Naive thymus-derived CD8-positive, alpha-beta T cell (primary cell): ENCODE measurements at places on chromosomes 4 and X. TPM values are rescaled to one million over a fixed set of nuclear protein-coding genes. Genes with fewer than 3 reads are reported as not detected.
A peak's percentile ranks its signal among the peaks of the same experiment; 100 is the strongest.

DNA sequence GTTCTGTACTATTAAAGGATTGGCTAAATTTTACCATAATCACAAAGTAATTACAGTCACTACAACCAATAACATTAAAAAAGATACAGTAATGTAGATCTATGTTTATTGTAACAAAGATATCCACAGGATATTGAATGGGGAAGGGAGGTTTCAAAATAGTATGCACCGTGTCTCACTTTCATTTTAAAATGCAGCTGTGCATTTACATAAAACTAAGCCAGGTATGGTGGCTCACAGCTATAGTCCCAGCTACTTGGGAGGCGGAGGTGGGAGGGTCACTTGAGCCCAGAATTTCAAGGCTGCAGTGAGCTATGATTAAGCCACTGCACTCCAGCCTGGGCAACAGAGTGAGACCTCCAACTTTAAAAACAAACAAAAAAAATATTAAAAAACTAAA lies 8.5 kb downstream of the SRP72 start:
- peaks cover 7% of the 10 kb centered on the region for H3K4me1 ChIP-seq
- no peaks in the 10 kb centered on the region for H3K27me3 ChIP-seq
- H3K27ac ChIP-seq = no peak overlapping the region
- H3K36me3 ChIP-seq = peaks cover 96% of the 10 kb centered on the region
- DNase-seq = no peak

- no peaks in the 10 kb centered on the region for H3K27me3 ChIP-seq
- H3K36me3 ChIP-seq = peaks cover 35% of the 10 kb centered on the region
- H3K4me1 ChIP-seq = no peaks in the 10 kb centered on the region
- no peak overlapping the region for H3K4me3 ChIP-seq
Observed at GRCh38 chrX:23732704-23733103, 10.4 kb downstream of the ACOT9 start.

GRCh38 chr4:186934841-186935443 lies 211.3 kb upstream of the FAT1 start:
- no peak overlapping the region for H3K4me3 ChIP-seq
- H3K4me1 ChIP-seq = no peaks in the 10 kb centered on the region
- H3K27me3 ChIP-seq = no peaks in the 10 kb centered on the region
- H3K27ac ChIP-seq = no peak overlapping the region

GRCh38 chrX:112662559-112663427 lies 16.9 kb downstream of the LHFPL1 start:
- no peak overlapping the region for H3K27ac ChIP-seq
- DNase-seq = no peak
- no peaks in the 10 kb centered on the region for H3K4me1 ChIP-seq
- H3K27me3 ChIP-seq = no peaks in the 10 kb centered on the region
- no peak overlapping the region for H3K4me3 ChIP-seq

DNA sequence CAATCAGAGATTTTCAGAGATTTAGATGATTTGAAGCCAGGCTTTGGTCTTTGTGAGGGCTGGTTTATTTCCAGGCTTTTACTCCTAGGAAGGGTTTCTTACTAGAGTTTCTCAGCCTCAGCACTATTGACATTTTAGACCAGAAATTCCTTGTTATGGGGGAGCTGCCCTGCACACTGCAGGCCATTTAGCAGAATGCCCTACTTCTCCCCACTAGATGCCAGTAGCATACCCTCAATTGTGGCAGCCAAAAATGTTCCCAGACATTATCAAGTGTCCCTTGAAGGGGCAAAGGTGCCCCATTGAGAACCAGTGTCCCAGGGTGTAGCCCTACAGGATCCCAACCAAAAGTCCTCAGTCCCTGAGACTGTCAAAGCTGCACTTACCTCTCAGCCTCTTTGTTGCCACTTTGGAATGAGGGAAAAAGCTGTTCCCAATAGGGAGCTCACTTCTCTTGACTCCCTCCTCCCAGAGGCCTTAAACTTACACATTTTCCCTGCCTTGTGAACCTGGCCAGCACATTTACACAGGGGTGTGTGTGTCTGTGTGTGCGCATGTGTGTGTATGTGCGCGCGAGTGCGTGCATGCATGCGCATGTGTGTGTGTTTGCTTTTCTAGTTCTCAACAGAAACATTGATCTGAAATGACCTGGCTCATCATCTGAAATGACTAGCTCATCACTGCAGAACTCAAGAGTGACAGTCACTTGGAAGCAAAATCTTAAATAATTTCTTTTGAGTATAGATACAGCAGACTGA lies 231.4 kb downstream of the QDPR start:
- peaks cover 13% of the 10 kb centered on the region for H3K27me3 ChIP-seq
- no peaks in the 10 kb centered on the region for H3K4me1 ChIP-seq
- no peaks in the 10 kb centered on the region for H3K36me3 ChIP-seq
- no peak for DNase-seq
- H3K4me3 ChIP-seq = no peak overlapping the region

GRCh38 chr4:110620691-110621327 lies 2.1 kb downstream of the PITX2 start:
- H3K27ac ChIP-seq = no peak overlapping the region
- peak overlapping the region; percentile 73 for H3K4me3 ChIP-seq
- H3K4me1 ChIP-seq = peaks cover 40% of the 10 kb centered on the region
- H3K36me3 ChIP-seq = peaks cover 1% of the 10 kb centered on the region

DNA sequence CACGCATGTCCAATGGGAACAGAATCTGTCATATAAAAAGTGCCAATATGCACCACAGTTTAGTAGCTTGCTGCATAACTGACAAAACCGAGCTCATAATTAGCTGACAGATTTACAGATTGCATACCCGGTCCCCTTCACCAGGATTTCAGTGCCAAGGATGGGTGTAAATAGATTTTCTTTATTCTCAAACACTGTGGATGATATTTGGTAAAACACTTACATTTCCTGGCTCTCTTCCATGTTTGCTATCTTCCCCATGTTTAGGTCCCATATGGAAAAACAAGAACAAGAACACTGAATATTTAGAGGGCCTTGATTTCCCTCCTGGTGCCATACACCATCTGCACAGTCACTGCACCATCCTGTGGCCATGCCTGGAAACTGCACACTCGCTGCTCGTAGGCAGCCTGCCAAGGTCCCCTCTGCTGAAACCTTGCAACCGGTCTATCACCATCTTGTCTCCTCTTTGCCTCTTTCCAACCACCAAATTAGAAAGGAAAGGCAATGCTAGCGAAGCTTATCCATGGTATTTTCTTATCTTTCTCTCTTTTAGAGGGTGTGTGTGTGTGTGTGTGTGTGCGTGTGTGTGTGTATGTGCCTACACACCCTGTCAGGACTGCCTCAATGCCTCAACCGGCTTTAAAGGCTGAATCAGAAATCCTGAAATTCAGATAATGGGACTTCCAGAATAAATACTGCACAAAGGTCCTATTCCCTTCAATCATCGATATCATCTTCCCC lies 124.2 kb upstream of the MBNL3 start:
- no peaks in the 10 kb centered on the region for H3K36me3 ChIP-seq
- H3K27me3 ChIP-seq = peaks cover 3% of the 10 kb centered on the region
- H3K4me1 ChIP-seq = no peaks in the 10 kb centered on the region
- DNase-seq = peak; percentile 25
- H3K4me3 ChIP-seq = no peak overlapping the region

DNA sequence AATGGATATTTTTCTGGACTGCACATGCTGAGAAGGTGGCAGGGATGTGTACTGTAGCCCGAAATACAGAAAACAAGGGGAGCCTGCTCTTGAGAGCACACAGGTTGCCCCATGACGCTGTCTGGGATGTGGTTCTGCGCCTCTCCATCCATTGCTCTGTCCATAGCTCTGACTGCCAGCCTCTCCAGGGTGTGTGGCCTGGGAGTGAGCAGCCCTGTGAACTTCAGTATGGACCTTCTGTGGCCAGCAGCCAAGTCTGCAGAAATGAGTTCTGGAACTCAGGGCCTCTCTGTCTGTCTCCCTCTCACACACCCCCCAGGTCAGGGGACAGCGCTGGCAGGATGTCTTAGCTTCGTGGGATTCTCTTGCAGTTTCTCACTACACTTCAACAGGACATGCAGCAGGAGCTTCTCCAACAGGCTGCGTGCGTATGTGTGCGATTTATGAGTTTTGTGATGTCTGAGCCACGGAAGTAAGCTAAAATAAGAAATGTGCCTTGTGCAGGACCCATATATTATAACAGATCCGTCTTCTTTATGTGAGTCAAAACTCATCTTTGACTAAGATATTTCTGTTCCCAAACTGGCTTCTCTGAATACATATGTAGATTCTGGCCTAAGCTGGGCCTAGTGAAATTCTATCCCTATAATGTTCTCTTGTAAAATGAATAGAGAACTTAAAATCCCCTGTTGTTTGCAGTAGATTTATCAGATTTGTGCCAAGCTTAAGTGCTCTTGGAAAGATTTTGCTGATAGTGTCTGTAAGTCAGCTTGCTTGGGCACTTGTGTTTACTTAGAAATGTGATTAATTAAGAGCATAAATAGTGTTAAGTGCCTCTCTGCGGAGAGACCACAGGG lies 40.0 kb downstream of the PROM1 start:
- H3K27me3 ChIP-seq = no peaks in the 10 kb centered on the region
- H3K4me3 ChIP-seq = no peak overlapping the region
- H3K4me1 ChIP-seq = no peaks in the 10 kb centered on the region
- H3K36me3 ChIP-seq = no peaks in the 10 kb centered on the region

- H3K36me3 ChIP-seq = no peaks in the 10 kb centered on the region
- H3K4me1 ChIP-seq = no peaks in the 10 kb centered on the region
- no peaks in the 10 kb centered on the region for H3K27me3 ChIP-seq
Observed at GRCh38 chrX:39073131-39073530, 271.9 kb downstream of the MID1IP1 start.

DNA sequence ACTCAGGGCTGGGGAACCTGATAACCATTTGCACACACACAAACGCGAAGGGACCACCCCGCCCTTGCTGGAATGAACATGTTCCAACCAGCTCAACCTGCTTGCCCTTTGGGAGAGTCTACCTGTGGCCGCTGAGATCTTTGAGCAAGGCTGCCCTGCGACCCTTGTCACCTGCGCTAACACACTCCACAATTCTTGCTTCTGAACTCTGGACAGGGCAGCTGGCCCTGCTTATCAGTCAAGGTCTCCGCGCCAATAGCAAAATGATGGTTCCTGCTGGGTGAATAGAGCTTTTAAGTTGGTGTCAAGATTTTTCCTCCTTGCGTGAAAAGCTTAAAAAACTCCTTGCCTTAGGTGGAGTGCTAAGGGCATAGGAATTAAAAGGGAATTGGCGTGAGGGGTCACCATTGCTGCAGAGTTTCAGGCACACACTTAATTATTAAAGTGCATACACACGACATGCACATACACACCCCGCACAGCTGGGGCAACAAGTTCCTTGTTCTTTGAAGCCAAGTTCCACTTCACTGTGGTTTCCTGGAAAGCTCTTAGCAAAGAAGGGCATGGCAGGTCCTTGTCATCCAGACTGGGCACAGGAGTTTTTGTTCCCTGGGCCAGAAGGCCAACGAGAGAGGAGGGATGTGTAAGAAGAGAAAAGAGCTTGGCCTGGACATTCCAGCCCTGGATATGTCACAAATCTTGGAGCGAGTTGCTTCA lies 207.7 kb downstream of the STIM2 start:
- peaks cover 13% of the 10 kb centered on the region for H3K27me3 ChIP-seq
- H3K36me3 ChIP-seq = no peaks in the 10 kb centered on the region
- no peaks in the 10 kb centered on the region for H3K4me1 ChIP-seq
- H3K4me3 ChIP-seq = no peak overlapping the region
- H3K27ac ChIP-seq = no peak overlapping the region
- no peak for DNase-seq

DNA sequence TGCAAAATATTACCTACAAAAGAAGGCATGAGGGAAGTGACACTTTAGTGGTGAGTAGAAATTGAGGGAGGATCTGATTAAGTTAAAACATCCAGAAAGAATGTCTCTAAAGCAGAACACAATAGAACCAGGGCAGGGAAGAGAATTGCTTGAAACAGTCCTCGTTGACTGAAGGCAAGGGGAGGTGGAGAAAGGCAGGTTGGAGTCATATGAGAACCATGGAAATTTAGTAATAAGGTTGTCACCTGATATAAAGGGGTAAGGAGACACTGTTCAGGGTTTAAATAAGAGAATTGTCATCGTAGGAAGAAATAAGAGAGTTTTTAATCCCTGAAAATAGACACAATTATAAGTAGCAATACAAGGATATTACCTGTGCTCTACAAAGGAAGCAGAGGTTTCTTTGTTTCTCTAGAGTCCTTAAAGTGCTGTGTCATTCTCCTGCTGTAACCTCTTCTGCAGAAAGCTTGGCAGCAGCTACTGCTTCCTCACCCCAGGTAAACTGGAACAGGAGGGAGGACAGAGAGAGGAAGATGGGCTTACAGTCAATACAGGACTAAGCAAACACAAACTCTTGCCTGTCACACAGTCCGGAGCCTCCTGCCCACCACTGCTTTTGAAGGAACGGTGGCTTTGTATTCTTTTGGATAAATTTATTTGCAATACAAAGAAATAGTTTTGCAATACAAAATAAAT lies 258.4 kb downstream of the PPARGC1A start:
- H3K27ac ChIP-seq = no peak overlapping the region
- no peaks in the 10 kb centered on the region for H3K4me1 ChIP-seq
- no peak for DNase-seq
- no peaks in the 10 kb centered on the region for H3K36me3 ChIP-seq
- no peak overlapping the region for H3K4me3 ChIP-seq

DNA sequence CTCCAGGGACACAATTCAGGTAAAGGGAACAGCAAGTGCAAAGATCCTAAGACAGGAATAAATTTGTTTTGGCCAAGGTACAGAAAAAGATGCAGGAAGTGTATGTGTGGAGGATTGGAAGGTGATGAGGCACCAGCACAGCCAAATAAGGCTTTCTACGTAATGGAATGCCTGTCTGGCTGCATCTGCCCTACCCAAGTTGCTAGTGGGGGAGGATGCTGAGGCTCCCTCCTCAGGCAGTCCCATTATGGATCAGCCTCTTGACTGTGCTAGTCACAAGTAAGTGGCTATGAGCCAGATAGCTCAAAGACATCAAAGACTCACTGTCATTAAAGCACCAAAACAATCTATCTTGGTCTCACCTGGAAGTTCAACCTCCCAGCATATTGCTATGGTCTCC lies 300.9 kb upstream of the FAT4 start:
- no peak overlapping the region for H3K27ac ChIP-seq
- H3K4me1 ChIP-seq = no peaks in the 10 kb centered on the region
- DNase-seq = no peak
- no peaks in the 10 kb centered on the region for H3K36me3 ChIP-seq

GRCh38 chr4:141346144-141346543 lies 125.4 kb downstream of the ZNF330 start:
- no peaks in the 10 kb centered on the region for H3K36me3 ChIP-seq
- H3K4me3 ChIP-seq = no peak overlapping the region
- H3K27ac ChIP-seq = no peak overlapping the region
- DNase-seq = no peak

GRCh38 chr4:116361790-116362189 lies 723.6 kb downstream of the TRAM1L1 start:
- DNase-seq = no peak
- H3K27me3 ChIP-seq = no peaks in the 10 kb centered on the region
- no peaks in the 10 kb centered on the region for H3K36me3 ChIP-seq
- H3K27ac ChIP-seq = no peak overlapping the region

Gene FHDC1
- 0.39 TPM for total RNA-seq

Gene TRO
- 4.0 TPM for total RNA-seq

Gene FGD1
- not detected for total RNA-seq

Gene VGLL1
- not detected for total RNA-seq

Gene PWWP3B
- not detected for total RNA-seq

Gene GPR82
- total RNA-seq = not detected

Gene TRMT2B
- total RNA-seq = 53.9 TPM

Gene HTN1
- not detected for total RNA-seq

Gene SPATA18
- not detected for total RNA-seq

Gene BEX1
- total RNA-seq = not detected

Gene RBM47
- 0.49 TPM for total RNA-seq

Gene FAT1
- not detected for total RNA-seq
